ENCODE measurements at places on chromosomes 3 and 15.

- DNase-seq, result no peak
Measured at GRCh38 chr3:127113571-127113891, 79.4 kb upstream of the PRR23E start.

DNA sequence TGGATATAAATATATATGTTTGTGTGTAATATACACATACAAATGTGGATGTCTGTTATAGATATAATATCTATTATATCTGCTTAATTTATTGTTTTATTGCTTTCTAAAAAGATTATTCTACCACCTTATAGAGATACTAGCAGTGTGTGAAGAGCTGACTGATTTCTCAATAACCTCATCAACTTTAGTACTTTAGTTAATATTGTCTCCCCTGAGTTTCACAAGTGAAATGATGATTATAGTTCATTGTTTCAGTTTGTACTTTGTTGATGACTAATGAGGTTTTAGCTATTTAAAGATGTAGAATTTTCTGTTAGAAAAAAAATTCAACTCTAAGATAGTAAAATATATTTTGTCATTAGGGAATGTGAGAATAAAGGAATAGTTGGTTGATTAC is 11.4 kb downstream of the RSRC1 start:
- no peak for DNase-seq

GRCh38 chr3:133246119-133246518 is 153.7 kb upstream of the BFSP2 start:
- no peak for DNase-seq

- no peak for DNase-seq
Measured at GRCh38 chr3:194561306-194561974, 71.8 kb downstream of the TMEM44 start.

- DNase-seq, result no peak
Measured at GRCh38 chr3:119657887-119658702, 2.3 kb downstream of the POPDC2 start.
